ENCODE measurements at places on chromosomes 7 and 10.

DNA sequence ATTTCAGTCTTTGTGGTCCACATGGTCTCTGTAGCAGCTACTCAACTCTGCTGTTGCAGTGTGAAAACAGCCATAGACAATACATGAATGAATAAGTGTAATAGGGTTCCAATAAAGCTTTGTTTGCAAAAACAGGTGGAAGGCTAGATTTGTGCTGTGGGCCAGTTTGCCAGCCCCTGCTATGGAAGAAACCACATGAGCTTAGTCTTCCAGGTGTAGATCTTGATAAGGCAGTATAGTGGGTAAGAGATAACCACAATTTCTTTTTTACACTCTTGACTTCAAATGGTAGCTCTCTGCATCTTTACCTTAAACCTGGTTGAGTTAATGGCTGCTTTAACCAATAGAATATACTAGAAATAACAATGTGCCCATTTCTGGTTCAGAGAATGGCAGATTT lies 135.0 kb upstream of the PALS2 start:
- no peak for DNase-seq

GRCh38 chr7:81725003-81725811 lies 44.6 kb downstream of the HGF start:
- no peak for DNase-seq

DNA sequence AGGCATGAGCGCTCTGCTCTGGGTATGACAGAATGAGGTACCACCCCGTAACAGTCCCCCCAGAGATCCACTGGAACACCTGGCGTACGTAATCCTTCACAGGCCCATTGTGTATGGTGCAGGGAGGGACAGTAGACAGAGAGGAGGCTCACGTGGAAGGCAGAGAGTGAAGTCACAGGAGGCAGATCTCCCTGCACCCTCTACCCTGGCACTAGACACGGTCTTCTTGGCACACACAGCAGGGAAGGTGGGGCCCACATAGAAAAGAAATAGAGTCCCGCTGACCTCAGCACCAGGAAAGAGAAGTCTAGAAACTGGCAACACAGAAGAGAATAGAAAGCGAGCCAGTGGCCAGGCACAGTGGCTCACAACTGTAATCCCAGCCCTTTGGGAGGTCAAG lies 51.9 kb downstream of the SLC29A4 start:
- no peak for DNase-seq

DNA sequence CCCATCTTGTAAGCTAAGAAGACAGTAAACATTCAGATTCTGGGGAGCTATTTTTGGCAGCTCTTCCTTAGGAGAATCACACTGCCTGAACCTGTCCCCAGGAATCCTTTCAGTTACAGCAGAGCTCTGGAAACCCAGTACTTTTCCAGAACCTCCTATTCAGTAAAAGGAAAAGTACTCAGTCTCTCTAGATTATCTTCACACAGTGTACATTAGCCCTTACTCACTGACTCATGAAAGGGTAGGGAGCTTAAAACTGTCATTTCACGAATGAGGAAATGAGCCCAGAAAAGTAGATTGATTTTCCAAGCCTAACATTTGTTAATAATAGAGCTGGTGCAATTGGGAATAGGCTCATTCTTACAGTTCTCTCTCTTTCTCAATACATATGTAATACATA lies 3.9 kb upstream of the CNNM1 start:
- DNase-seq, result no peak

DNA sequence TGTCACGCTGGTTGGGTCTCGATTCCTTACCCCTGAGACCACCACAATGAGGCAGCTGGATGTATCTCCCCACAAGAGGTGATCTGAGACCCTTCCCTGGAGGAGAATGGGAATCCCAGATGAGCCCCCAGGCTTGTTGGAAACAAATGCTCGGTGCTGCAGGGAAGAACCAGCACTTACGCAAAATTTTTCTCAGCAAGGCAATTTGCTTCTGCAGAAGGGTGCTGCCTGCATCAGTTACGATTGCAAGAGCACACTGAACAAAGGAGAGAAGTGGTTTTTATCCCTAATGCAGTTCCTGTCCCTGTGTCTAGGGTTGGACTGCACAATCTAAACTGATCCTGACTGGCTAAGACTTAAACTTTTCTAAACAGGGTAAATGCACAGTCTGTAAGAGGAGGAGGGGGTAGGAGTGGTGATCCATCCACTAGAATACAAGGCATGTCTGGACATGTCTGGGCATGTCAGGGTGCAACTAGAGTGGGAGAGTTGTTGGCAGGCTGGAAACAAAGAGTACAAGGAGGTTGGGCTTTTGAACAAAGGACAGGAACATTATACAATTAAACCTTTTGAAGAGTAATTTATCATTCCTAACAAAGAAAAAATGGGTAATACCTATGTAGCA lies 114.9 kb upstream of the FAM3C start:
- DNase-seq, result no peak

- DNase-seq, result peak; percentile 73
These were observed at the start of gene NOM1 for GRCh38 chr7:156949541-156950380. Gene NOM1, plus strand, starts transcription at chr7:156949712. Its CDS starts 26 bp downstream, at chr7:156949738.

DNA sequence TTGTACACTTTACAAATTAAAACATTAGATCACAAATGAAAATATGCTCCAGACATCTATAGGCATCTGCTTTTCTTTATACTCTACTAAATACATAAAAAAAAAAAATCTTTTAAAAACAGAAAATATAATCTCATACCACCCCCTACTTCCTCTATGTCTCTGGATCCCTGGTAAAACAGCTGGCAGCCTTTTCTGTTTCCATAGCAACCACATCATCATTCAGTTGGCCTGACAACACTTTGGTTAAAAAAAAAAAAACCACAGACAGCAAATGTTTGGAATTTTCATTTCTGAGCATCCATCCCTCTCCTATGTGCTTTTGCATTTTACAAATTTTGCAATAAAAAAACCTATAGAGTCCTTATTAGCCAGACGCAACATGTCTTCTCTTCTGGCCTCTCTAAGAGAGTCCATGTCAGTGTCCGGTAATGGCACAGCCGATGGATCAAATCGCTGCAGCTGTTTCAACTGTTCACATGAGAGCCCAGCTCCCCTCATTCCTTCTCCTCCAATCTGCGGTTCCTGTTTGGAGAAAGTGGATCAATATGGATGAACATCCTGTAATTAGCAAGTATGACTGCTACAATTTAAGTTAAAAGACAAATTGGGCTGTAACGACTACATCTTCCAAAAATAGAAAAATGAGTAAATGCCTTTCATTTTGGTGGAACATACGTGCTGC lies 105.6 kb downstream of the NSUN6 start:
- DNase-seq, result no peak

DNA sequence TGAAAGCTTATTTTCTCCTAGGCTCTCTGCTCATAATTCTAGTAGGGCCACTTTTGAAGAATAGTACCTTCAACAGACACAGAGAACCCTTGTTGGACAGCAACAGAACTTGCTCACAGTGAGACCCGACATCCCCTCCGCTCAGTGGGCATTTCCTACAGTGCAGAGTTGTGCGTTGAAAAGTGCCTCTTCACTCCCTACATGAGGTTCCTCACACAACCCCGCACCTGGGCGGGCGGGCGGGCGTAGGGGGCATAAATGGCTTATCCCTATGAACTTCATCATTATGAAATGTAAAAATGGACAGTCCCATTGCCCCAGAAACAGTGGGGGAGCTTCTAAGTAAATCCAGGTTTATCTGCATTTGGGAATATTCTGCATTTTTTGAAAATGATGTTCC lies 174.9 kb downstream of the MGMT start:
- no peak for DNase-seq

GRCh38 chr10:130466271-130466997 lies 330.2 kb downstream of the GLRX3 start:
- no peak for DNase-seq

DNA sequence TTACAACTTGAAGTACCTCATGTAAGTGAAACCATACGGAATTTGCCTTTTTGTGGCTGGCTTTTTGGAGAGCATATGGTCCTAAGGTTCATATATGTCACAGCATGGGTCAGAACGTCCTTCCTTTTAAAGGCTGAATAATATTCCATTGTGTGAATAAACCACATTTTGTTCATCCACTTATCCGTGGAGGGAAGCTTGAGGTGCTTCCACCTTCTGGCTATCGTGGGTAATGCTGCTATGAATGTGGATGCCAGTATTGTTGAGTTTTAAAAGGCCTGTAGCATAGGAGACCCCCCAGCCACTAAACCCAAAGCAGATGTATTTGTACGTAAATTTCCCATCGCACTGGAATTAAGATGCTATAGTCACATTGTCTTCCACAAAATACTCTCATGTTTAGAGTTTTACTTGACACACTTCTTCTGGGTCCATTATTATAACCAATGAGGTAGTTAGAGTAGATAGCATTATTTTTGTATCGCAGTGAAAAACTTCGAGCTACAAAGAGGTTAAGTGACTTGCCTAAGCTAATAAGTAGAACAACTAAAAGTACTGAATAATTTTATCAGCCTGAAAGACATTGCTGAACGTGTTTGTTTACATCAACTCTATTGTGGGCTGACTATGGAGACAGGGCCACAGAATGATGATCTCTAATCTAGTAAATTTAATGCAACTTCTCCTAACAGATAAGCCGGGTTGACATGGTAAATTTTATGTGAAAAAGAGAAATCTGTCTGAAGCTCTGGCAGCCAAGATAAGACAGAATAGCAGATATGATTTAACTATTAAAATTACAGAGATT lies 183.0 kb upstream of the CTBP2 start:
- DNase-seq, result no peak

DNA sequence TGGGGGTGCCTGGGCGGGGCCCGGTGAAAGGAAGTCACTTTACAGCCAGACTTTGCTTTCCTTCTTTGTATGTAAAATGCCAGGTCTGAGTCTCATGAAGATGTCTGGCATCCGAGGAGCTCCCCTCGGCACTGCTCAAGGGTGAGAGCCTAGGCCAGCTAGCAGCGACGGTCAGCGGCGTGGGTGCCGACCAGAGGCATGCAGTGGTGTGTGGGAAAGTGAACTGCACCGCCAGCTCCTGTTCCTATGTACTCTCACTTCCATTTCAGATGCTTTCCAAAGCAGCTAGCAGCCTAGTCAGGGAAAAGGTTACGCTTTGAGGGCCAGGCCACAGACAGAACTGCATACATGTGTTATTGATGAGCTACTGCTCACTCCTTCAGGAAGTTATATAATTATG lies 172.8 kb downstream of the ZMYND11 start:
- DNase-seq, result no peak

DNA sequence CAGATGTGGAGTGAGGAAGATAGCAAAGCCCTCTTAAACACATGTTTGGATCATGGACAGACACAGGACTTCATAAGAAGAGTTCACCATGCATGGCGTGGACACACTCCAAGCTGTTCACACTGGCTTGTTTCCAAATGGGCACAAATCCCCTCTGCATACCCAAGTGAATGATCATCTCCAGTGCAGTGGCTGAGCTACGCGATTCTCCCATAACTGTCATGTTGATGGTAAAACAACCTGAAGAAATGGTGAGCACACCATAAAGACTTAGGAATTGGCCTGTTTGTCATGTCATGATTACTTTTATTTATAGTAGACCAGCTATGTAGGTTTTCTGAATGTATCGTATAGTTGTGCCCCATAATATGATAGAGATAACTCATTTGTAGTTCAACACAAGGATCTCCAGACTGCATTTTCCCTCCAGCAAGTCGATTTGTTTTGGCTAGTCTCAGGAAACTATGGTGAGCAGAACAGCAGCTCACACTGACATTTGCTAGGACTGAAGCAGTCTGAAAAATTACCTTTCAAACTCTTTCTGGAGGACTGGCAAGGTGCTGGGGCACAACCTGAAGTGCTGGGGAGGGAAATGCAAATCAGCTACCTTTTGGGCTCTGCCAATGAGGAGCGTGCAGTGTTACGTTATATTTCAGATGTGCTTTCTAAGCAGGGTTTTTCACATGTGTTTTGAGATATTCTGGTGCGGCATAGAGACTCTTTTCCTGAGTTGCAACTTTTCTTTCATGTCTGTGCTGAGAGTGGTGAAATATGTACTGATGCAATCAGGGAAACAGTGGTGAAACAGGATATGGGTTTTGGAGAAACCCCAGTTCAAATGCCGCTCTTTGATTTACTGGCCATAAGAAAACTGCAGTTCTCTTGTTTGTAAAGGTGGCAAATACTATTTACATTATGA lies 629.6 kb upstream of the DPP6 start:
- DNase-seq, result no peak

DNA sequence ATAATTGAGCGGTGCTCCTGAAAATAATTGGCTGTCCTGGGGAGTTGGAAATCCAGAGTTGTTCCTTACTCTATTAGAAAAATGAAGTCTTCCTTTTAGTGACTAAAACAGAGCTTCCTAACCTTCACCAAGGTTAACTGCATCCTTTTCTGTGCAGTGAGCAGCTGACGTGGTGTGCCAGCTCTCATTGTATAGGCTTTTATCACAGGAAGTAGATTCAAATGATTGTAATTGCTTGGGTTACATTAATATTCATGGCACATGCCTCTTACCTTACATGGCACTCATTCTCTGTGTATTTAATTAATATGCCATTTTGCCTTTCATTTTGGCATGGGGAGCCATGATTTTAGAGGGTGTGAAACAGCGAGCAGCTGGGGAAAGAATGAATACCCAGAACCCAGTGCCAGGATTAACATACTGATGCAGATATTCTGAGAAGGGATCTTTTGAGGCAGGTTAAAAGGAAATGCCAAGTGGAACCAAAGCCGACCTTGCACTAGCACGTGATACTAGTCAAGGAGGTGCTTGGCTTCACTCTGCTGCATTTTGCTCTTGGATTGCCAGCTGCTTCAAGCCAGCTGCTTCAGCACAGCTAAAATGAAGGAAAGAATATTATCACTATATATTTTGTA lies 115.3 kb downstream of the ST7 start:
- DNase-seq, result peak; percentile 6

DNA sequence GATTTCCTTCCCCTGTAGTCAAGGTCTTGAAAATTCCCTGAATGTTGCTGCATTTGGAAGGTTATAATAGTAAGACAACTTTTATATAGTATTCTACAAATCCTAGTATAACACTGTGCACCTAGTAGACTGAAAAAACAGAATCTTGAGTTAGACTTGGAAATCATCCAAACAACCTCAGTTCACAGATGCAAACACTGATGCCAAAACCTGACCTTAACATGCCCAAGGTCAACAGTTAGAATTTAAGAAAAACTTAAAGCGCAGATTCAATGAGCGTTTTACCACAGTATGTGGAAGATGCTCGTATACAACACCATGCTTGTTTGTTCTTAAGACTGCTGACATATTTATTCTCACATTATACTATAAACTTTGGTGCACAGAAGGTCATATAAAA lies 3.0 kb downstream of the PIP4K2A start:
- DNase-seq, result no peak

GRCh38 chr7:74253331-74253730 lies 868 bp downstream of the RFC2 start:
- DNase-seq, result no peak

- DNase-seq, result no peak
These were observed 208.9 kb upstream of the PFKP start for GRCh38 chr10:2858452-2858851.

GRCh38 chr10:108323274-108323798 lies 1158.8 kb upstream of the SORCS1 start:
- no peak for DNase-seq

DNA sequence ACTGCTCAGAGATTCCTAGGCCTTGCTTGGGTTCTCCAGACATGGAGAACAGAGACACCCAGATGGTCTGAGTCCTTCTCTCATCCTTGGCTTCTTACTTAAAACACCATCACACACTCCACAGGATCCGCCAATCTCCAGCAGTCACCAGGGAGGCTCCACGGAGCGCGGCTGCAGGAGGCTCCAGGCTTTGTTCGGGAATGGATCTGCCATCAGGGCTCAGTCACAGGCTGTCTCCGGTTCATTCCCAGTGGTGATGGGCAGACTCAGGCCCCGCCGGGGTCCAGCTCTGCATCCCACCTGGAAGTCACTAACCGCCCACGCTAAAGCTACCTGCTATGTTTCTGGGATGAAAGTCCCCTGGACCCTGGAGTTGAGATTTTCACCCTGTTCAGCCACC lies 312.9 kb downstream of the TCERG1L start:
- DNase-seq, result no peak

Data from occipital lobe (tissue), 3 donors.